ENCODE measurements at places on chromosomes 4 and X.

- no peak for DNase-seq
Observed at GRCh38 chrX:25083661-25084060, 67.9 kb upstream of the ARX start.

DNA sequence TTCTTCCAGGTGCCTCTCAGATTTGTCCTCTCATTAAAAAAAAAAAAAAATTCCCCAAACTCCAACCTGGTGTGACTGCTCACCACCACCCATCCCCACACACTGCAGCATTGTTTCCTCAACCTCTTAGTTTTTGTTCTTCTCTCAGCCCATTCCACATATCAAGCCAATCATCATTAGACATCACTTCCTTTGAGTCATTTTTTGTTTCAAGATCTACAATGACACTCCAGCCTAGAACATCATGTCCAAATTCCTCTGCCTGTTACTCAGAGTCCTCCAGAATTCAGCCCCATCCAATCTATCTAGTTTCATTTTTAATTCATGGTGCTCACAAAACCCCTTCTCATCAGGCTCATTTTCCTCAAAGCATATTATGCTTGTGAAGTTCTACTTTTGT is 262.5 kb upstream of the TEX13A start:
- DNase-seq, result no peak

GRCh38 chr4:170666909-170667308 is 577.2 kb upstream of the AADAT start:
- DNase-seq, result no peak

DNA sequence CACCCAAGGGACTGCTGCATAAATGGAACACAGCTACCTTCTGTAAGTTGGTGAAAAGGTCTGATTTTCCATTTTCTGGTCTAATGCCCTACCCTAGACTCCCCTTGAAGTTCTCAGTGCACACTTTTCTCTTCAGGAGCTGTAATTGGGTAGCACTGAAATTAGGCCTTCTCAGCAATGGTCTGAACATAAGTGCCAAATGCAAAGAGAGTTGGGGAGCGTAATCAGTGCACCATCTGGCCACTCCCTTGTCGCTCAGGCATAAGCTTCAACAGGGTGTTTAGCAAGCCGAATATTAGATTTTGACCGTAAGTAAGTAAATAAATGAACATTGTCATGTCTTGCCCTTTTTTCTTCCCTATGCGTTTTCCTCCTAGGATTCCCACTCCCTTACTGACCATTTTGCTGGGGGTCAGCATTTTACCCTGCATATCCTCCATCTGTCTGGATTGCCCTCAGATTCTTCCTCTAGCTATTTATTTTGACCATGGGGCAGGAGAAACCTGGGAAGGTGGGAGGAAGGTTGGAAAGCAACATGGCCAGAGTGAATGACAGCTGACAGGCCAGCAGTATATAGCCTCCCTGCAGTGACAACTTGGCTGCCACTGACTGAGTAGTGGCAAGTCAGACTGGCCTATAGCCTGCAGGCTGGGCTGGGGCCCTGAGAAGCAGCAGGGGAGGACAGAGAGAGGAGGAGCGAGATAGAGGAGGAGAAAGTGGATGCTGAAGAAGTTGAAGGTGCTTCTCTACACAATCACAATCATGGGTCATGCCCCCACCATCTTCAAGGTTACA is 2.7 kb downstream of the NHSL2 start:
- DNase-seq, result no peak

GRCh38 chr4:148649652-148650331 is 207.6 kb upstream of the NR3C2 start:
- DNase-seq, result no peak

- DNase-seq, result no peak
Observed at GRCh38 chrX:44223150-44223549, 120.3 kb downstream of the EFHC2 start.

DNA sequence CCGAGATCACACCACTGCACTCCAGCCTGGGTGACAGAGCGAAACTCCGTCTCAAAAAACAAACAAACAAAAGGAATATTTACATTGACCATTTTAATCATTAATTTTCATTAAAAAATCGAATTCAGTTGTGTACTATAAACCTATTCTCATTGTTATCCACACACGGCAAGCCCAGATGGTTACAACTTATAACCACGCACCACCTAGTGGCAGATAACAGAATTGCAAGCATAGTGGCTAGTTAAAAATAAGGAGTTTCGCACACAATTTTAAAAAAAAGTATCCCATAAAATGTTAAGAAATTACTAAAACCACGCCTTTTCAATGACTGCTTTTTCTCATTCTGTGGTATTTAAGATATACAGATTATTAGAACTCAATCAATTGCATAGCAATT is 25.4 kb downstream of the MBNL3 start:
- DNase-seq, result no peak

DNA sequence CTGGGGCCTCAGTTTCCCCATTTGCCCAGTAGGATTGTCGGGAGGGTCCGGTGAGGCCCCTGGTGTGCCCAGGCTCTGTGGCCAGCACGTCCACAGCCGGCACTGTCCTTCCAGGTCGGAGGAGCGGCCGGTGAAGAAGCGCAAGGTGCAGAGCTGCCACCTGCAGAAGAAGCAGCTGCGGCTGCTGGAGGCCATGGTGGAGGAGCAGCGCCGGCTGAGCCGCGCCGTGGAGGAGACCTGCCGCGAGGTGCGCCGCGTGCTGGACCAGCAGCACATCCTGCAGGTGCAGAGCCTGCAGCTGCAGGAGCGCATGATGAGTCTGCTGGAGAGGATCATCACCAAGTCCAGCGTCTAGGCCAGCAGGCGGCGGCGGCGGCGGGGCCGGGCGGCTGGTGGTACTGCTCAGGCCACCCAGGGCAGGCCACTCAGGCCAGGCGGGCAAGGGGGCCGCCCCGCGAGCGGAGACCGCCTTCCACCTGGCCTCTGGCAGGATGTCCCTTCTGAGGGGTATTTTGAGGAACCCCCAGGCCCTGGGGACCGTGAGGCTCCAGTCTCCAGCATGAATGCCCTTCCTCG is 6.7 kb downstream of the MSANTD1 start:
- DNase-seq, result no peak

- no peak for DNase-seq
Observed at GRCh38 chr4:138235419-138235952, 6.7 kb downstream of the SLC7A11 start.

- no peak for DNase-seq
Observed at GRCh38 chr4:109945056-109945455, 32.4 kb downstream of the EGF start.

- no peak for DNase-seq
Observed at GRCh38 chrX:15973299-15973698, 118.7 kb upstream of the AP1S2 start.

GRCh38 chr4:82140422-82140821 is 233.4 kb downstream of the HNRNPD start:
- DNase-seq, result no peak

GRCh38 chrX:24347881-24348280 is 12.6 kb upstream of the SUPT20HL1 start:
- no peak for DNase-seq

DNA sequence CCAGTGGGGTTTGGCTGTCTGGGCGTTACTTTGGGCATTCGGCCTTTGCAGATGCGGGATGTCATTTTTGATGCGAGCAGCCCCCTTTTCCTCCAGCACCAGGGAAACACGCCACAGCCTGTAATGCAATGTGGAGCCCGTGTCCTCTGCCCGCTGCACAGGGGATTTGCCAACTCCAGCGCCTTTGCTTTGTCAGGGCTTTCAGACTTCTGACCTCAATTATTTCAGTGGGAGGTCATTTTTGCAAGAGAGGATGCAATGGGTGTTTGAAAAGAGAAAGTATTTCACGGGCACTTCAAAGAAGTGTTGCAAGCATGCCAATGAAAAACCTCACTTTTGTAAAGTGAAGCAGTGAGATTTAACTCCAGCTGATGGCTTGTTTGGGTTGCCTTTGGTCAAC is 11.5 kb downstream of the CLCN4 start:
- DNase-seq, result no peak

DNA sequence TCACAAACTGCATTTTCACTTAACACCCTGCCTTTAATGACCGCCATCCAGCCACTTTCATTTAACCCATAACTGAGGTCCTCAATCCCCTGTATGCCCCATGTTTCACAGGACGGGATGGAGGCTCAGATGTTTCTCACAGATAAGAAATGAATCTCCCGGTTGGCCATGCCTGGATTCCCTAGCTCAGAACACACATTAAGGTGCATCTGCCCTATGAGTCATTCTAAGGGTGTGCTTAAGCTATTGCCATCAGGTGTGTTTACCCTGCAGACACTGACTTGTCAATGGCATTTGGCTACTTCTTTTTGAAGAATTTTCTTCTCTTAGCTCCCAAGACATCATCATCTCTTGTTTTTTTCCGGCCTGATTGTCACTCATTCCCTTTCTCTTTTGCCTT is 222.6 kb upstream of the SMIM31 start:
- DNase-seq, result no peak

GRCh38 chr4:150510176-150510865 is 71.6 kb upstream of the MAB21L2 start:
- DNase-seq, result no peak

- no peak for DNase-seq
Observed at GRCh38 chrX:84611843-84612636, 109.8 kb upstream of the HDX start.

- no peak for DNase-seq
Observed at GRCh38 chr4:149555799-149556198, 259.8 kb downstream of the IQCM start.

- no peak for DNase-seq
Observed at GRCh38 chrX:30580641-30581040, 3.1 kb upstream of the TASL start.

- DNase-seq, result no peak
Observed at GRCh38 chrX:20280938-20281337, 14.2 kb upstream of the RPS6KA3 start.

DNA sequence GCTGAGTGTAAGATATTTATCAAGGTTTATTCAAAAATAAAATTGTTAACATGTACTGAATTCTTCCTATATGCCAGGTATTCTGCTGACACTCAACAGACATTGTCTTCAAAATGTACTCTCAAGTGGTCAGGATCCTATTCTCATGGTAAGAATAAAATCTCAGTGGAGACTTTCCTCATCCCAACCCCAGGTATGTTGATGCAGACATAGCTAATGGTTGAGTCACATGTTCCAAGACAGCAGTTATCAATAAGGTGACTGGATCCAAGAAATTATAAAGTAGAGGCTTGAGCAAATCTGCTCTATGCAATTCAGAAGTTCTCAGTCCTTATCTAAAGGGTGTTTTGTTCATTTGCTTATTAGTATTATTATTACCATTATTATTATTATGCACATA is 115.2 kb upstream of the GABRA2 start:
- DNase-seq, result no peak

- no peak for DNase-seq
Observed at GRCh38 chr4:1460967-1461868, 55.0 kb upstream of the NKX1-1 start.

DNA sequence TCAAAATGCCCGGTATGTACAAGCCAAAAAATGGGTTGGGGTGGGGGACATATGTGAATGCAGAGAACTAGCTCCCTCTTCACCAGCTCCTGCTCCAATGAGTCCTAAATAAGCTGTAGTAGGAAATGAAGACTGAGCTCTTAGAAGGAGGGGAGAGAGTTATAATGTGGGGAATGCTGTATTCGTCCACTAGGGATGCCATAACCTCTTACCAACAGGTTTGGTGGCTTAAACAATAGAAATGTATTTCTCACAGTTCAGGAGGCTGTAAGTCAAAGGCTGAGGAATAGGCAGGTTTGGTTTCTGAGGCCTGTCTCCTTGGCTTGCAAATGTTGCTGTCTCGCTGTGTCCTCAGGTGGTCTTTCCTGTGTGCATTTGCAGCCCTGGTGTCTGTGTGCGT is 4.4 kb upstream of the INPP4B start:
- DNase-seq, result no peak

GRCh38 chr4:165803005-165803404 is 70.0 kb upstream of the TLL1 start:
- no peak for DNase-seq

DNA sequence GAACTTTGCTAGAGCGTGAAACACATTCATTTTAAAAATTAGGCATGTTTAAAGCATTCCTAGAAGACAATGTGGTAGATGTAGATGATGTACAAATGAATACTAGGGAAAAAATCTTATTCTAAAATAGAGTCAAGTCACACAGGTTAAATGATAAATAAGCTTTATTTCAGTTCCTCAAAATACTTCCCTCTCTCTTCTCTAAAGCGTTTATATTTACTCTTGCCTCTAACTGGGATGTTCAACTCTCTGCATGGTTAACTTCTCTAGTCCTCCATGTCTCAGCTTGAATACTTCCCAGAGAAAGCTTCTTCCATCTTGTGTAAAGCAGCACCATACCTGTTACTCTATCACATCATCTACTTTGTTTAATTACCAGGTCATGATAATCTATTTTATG is 30.9 kb upstream of the GLRA3 start:
- no peak for DNase-seq

DNA sequence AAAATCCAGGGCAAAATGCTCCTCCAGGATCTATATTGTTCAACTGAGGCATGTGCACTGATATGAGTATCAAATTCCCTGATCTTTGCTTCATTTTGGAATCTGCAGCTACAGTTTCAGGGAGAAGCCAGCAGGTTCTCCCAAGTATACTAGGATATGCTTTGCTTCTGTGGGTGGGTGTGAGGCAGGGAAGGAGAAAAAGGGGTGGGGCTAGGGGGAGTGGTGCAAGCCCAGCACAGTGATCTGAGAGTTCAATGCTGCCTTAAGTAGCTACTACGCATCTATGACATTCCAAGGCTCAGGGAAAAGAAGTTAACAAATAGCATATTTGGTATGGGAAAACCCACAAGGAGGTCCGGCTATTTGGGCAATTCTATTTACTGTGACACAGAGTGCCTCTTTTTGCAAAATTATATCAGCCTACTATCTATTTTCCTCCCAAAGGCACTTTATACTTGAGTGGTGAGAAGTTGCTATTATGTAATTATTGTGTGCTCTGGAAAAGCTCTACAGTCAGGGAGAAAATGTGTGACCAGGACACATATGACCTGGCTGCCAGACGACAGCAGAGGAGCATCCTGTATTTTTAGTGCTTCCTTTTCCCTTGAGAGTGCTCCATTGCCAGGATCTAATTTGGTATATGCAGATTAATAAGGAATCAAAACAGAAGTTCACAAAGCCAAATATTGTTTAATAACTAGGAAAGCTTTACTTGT is 162.0 kb downstream of the RNF150 start:
- DNase-seq, result no peak

- no peak for DNase-seq
Observed at GRCh38 chr4:120671538-120671937, 251.0 kb downstream of the PRDM5 start.

- DNase-seq, result no peak
Observed at GRCh38 chrX:110531873-110532580, 173.4 kb downstream of the RTL9 start.

- no peak for DNase-seq
Observed at GRCh38 chr4:163681208-163681821, 186.8 kb downstream of the TMA16 start.

DNA sequence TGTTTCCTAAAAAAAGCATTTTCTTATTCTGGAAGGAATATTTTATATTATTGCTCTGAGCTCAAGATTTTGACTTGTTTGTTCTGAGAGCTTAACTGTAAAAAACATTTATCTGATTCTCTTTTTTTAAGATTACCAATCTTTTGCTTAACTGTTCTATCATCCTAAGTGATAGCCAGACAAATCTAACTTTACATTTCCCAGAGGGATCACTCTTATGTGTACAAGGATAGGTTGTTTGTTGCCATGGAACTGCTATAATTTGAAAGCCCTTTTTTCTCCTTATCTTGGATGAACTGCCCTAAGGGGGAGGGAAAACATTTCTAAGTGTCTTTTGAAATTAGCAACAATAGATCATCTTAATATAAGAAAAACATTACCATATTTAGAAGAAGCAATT is 494.7 kb downstream of the TRAM1L1 start:
- DNase-seq, result no peak

- no peak for DNase-seq
Observed at GRCh38 chr4:80053140-80053910, 19.7 kb downstream of the ANTXR2 start.

- DNase-seq, result no peak
Observed at GRCh38 chr4:165052627-165053026, 1.0 kb upstream of the TRIM75 start.

All from activated CD4-positive, alpha-beta T cell treated with anti-CD3 and anti-CD28 coated beads, Interleukin-2, amount 50 U/mL, for 24 hours (primary cell).